ENCODE measurements at places on chromosomes 1 and 21. TPM values are rescaled to one million over a fixed set of nuclear protein-coding genes. Genes with fewer than 3 reads are reported as not detected.

Gene F13B
- total RNA-seq = not detected

GRCh38 chr1:110160538-110161100 is 10.3 kb downstream of the SLC6A17 start:
- no peak for DNase-seq

DNA sequence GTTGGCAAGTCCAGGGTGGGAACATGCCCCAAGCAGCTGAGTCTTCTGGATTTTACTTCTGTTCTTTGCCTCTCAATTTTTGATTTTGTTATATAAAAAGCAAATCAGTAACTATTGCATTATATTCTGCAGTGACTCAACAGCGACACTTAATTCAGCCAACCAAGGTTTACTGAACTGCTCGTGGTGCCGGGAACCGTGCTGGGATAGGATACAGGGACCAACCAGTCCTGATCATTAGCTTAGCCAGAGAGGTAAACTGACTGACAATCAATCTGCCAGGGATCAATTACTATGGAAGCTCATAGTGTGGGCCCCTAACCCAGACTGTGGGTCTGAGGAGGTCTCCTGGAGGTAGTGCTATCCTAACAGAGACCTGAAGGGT is 68.4 kb upstream of the ZNF281 start:
- no peak for DNase-seq

DNA sequence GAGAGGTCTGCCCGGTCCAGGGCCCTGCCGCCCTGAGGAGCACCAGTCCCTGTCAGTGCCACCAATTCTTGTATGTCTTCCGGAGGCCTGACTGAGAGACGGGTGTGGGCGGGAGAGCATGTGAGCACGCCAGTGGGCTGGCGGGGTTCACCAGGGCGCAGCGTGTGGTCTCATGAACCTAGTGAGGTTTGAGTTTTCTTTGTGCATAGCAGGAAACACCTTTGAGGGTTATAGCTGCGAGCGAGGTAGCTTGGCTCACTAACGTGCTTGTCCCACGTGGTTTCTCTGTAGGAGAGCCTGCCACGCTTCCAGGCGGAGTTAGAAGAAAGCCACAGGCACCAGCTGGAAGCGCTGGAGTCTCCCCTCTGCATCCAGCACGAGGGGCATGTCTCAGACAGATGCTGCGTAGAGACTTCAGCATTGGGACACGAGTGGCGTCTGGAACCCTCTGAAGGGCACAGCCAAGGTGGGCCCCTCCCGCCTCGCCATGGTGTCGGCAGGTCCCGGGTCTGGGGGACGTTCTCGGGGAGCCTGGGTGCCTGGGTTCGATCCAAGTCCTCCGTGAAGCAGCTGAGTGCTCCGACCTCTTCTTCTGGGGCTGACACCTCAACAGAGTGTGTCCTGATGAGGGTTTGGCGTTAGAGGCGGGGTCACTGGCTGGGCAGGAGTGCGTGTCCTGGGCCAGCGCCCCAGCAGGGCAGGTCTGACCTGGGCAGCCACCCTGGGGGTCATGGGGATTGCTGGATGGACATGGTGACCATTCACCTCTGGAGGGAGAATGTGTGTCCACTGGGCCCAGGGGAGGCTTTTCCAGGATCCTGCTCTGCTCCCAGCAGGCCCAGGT is 31.4 kb downstream of the PCNT start:
- no peak for DNase-seq

DNA sequence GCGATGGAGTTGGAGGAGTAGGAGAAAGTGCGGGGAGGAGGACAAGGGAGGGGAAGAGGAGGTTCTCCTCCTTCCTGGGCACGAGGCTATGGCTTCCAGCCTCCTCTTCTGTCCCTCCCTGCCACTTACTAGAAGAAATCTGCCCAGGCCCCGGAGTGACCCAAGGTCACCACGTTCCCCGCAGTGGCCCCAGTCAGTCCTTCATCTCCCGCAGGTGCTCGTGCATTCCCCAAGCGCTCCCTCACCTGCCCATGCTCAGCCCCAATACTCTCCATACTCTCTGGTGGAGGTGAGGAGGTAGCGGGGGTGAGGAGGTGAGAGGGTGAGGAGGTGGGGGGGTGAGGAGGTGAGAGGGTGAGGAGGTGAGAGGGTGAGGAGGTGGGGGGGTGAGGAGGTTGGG is 85.4 kb downstream of the CCDC185 start:
- no peak for DNase-seq

- DNase-seq = no peak
Observed at GRCh38 chr1:23902321-23903278, 10.6 kb downstream of the CNR2 start.

Gene KIF17
- 0.86 TPM for total RNA-seq
